Left lobe of liver (tissue), 2 donors: ENCODE measurements at places on chromosomes 2 and 18.

GRCh38 chr2:32235315-32235714 is 29.4 kb downstream of the NLRC4 start:
- DNase-seq = no peak

DNA sequence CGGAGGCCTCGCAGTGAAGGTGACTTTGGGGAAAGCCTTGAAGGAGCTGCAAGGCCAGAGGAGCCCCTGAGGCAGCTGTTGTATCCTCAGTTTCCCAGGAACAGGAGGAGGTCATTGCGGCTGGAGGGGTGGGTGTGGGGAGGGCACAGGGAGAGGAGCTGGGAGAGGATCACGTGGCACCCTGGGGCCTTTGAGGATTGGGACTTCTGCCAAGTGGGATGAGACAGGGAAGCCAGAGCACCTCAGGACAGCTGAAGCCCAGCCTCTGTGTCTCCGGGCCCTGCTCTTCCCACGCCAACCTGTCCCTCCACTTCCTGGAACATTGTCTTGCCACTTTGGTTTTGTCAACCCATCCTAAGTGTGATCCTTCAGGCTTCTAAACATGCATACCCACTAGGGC is 19.4 kb upstream of the RRM2 start:
- DNase-seq = no peak

GRCh38 chr18:74611765-74612164 is 14.1 kb downstream of the ZNF407 start:
- DNase-seq = no peak

DNA sequence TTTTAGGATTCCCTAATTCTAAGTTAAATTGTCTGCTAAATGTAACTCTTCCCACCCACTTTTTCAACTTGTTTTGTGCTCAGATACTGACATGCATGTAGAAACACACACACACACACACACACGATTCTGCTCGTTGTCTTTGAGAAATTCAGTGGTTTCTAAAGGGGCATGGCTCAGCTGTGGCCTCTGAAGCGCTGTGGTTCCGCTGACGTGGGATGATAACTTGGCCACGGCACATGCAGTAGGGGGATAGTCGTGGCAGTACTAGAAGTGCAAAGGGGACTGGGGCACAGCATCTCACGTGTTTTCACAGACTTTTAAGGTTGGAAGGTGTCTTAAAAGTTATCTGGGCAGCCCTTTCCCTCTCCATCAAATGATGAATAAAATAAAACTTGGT is 18.4 kb downstream of the CASP10 start:
- no peak for DNase-seq

DNA sequence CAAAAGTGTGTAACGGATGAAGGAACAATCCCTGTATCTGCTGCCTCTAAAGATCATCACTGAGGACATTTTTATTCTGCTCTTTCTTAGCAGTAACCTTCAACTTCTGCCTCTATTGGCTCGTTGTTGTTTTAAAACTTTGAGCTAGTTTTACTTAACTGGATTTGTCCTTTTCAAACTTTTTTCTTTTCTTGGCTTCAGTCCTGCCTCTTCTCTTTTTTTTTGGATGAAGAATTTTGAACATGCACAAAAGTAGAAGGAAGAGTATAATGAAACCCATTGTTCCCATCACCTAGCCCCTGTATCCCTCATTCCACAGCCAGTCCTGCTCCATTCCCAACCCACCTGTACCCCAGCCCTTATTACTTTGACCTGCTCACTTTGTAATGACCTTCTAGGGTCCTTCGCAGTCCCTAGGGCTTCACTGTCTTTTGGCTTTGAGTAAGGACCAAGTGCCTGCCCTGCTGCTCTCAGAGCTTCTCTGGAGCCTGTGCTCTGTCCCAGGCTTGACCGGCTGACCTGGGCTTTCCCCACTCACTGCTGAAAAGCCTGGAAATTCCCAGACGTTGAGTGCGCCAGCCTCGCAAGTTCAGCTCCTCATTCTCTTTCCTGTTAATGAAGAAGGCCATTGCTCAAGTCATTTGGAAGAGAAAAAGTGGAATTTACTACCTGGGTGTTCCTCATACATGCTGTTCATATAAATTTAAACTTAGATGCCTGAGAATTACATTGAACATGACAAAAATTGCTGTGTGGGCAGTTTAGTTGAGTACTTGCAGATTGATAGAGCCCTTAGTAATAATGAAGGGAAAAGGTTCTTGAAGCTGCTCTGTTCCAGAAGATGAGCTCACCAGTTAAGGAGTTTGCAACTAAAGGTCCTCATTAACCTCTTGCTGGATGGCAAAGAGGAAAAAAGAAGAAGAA is 149.3 kb upstream of the ALPP start:
- no peak for DNase-seq

GRCh38 chr2:71153585-71154224 is 23.3 kb downstream of the MPHOSPH10 start:
- no peak for DNase-seq

DNA sequence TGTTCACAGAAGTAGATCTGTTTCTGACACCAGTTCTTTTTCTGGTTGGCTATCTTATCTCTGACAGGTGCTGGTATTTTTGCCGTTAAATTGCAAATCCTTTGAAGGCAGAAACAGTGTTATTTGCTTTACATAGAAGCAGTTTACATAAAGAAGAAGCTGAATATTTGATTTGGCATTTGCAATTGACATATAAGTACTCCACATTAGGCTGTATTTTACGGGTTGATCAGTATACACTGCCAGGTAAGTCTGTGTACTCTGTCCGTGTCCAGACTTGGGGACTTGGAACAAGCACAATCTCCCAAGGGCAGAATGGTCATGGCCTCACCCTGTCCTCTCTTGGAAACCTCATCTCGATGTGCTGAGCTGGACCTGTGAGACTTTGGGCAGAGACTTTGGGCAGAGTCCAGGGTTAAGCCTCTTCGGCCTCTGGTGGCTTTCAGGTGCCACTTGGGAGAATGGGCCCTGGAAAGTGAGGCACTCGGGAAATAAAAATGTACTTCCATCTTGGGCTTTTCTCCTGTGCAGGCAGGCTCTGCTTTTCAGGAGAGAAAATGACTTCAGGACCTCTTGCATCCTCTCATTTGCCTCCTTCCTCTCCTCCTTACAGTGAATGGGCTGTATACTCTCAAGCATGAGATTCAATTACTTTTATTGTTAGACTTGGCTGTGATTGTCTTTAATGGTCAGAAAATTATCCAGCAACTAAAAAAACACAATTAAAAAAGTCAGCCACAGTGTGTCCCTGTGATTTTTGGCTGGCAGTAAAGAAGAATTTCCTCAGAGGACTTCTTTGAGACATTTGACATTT is 108.5 kb downstream of the RAPGEF4 start:
- no peak for DNase-seq

DNA sequence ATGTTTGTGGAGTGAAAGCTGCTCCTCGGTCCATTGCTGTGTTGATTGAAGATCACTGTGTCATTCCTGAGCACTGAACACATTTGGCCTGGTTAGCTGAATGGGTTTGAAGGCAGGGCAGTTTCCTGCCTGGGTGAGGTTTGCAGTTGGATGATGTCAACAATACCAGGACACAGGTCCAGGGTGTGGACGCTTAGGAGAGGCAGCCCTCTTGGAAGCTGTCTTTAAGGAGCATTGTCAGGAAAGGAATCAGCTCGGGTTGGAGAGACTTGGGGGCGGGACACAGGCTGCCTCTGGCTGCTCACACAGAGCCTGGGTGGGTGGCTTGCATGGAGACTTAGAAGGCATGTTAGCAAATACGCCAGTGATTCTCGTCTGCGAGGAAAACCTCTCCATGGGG is 237.7 kb downstream of the SEPTIN10 start:
- DNase-seq = peak; percentile 33

DNA sequence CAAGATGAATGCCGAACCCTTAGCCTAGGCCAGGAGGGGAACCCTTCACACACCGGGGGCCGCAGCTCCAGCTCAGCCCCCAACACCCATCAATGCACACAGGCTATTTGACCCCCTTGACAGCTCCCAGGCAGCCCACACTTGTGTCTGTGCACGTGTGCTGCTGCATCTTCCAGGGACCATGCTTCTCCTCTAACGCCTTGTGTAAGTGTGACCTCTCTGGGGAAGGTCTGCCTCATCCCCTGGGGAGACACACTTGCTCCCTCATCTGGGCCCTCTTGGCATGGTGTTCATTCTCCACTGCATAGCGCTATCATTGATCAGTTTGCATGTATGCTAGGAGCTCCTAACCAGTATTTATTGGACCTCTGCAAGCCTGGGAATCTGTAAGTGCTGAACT is 120.0 kb upstream of the FHL2 start:
- DNase-seq = no peak

DNA sequence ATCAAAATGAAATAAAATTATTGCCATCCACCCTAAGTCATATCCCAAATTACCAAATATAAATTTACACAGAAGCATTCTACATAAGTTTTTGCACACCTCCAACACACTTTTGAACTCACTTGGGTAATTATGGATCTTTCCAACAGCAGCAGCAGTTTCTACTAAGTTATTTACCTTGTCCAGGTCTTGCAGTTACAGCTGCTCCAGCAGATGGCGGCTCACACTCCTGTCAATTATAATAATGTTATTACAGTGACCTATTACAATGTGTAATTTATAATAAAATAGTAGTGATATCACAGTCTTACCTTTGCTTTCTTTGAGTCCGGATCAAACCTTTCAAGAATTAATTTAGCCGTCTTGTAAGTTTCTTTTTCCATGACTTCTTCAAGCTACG is 37.9 kb downstream of the LNPK start:
- DNase-seq = no peak

DNA sequence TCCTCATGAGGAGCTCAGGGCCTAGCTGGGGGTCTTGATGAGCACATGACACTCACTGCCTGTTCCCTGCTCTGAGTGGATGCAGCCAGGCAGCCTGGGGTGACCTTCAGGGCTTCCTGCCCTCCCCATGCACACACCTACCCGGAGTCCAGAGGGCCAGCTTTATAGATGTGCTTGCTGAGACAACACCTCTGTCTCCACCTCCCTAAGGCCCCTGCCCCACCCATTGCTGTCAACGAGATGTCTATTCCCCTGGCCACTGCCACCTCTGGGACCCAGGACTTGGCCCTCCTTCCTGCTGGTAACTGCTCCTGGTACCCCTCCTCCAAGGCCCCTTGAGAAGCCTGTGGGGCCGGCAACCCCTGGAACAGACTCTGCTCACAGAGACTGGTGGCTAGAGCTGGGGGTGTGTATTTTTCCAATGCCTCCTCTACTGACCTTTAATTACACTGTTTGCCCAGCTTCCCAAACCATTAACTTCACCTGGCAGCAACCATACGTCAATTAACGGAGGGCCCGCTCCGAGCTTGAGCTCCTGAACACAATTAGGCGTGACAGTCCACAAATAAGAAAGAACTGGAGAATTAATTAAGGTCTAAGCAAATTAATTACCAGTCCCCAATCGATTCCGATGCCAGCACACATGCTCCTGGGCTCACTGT is 66.3 kb downstream of the EMX1 start:
- peak; percentile 70 for DNase-seq

GRCh38 chr2:54641988-54642387 is 81.5 kb upstream of the EML6 start:
- peak; percentile 94 for DNase-seq

DNA sequence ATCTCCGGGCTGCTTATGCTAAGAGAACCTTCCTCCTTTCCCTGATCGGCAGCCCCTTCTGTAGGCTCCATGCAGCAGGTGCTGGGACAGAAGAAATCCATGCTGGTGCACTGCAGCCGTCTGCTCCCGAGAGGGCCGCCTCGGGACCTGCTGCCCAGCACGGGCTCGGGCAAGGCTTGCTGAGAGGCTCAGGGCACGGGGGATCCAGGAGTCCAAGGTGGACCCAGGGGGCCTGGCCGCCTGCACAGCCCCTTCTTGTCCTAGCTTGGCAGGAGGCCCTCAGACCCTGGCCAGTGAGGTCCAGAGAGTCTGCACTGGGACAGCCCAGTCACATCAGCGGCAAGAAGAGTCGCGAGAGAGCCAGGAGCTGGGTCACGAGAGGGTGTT is 13.3 kb upstream of the DUSP2 start:
- DNase-seq = no peak

- DNase-seq = no peak
These were observed 101.4 kb downstream of the MYO5B start for GRCh38 chr18:50093366-50094064.

GRCh38 chr2:9980520-9980919 is 29.0 kb downstream of the GRHL1 start:
- no peak for DNase-seq

DNA sequence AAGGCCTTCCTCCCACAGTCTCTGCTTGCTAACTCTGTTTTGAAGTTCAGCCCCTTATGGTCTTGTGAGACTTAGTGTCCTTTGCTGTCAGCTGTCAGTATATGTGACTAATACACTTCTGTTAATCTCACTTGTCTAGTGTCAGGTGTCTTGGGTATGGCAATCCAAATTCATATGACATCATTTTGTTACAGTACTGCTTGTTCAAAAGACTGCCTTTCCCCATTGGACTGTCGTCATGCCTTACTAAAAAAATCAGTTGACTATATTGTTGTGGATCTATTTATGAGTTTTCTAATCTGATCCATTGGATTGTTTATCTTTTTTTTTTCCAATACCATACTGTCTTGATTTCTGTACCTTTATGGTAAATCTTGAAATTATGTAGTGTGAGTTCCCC is 611.4 kb upstream of the HS6ST1 start:
- no peak for DNase-seq

DNA sequence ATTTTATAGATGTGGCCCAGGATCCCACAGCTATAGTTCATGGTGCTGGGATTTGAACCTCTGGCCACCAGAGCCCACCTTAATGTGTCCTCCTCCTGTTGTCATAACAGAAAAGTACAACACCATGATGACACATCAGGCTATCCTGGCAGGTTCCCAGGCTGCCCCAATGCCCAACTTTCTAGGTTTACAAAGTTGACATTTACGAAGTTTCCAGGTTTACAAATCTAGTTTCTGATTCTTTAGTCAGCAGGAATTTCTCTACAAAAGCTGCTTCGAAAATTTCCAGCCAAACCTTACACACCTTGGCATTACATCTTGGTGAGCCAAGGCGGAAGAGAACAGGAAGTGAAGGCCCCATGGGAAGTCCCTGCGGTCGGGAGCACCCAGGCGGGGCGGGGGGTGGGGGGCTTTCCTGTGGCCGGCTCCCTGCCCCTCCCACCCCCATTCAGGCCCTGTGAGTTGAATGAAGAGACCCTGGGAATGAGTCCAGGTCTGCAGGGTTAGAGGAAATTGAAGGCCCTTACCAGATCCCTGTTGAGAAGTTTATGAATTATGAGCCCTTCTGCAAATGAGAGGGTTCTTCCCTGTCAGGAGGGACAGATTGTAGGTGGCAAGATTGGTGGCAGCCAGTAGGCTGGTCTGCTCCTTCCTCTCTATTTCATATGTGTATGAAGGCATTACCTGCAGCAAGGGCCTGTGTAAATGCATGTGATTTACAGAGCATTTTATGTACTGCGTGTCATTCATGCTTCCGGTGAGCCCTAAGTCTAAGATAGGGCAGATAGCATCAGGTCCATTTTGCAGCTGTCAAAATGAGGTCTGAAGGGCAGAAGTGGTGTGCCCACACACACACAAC is 11.1 kb upstream of the IL1RN start:
- DNase-seq = peak; percentile 21
